ENCODE measurements at places on chromosomes 6 and 20. TPM values are rescaled to one million over a fixed set of nuclear protein-coding genes. Genes with fewer than 3 reads are reported as not detected.

The PHACTR1 gene
- not detected for total RNA-seq

The PLAGL1 gene
- total RNA-seq, result 0.38 TPM

DNA sequence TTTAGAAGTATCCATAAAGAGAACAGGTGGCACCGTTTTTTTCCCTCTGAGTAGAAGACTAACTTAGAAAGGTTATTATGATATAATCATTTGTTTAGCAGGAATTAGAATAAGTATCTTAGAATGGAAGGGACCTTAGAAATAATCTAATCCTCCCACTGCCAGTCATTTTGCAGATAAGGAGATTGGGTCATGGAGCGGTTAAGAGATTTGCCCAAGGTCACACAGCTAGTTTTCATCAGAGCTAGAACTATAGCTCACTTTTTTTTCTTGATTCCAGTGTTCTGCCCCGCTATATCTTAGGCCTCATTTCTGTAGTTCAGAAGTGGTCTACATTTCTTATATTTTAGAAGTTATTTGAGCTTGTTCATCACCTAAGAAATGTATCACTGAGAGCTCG lies 139.6 kb downstream of the PRL start:
- DNase-seq, result no peak

DNA sequence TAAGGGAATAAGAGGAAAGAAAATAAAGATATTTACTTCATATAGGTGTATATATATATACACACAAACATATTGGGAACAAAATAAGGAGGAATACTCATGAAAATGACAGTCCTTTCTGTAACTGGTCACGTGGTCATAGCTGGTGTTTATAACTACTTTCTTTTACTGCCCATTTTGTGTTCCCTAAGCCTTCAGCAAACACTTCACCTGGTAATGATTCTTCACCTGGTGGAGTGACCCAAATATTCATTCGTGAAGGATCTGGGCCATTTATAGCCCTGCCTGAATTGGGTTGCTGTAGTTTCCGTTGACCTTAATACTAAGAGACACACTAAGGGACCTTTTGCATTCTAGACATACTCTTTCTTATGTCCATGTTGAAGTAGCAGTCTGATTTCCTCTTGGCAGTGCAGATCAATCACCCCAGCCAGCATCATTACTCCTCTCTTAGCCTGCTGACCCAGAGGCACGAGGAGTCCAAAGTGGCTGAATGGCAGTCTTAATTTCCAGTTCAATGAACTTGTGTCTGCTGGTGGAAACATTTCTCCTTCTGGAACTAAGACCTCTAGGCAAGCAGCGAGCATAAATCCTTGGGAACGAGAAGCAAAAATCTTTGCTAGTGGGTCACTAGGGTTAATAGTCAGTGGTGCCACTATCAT lies 39.9 kb upstream of the IYD start:
- no peak for DNase-seq

GRCh38 chr6:33936886-33937285 lies 133.1 kb upstream of the MLN start:
- no peak for DNase-seq

DNA sequence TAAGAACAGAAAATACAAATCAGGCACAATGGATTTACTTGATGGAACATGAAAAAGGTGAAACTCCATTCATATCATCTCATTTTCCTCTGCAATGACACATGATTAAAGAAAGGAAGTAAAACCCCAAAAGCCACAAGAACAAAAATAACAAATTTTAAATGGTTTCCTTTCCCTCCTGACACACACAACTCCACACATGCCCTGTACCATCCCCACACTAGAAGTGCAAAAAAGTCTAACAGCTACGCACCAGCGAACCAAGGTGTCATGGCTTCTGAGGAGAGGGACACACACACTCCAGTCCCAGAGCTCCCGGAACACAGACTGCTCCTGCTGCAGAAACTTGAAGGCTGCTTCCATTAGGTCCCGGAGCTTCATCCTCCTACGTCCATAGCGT lies 25.3 kb downstream of the MDN1 start:
- no peak for DNase-seq

DNA sequence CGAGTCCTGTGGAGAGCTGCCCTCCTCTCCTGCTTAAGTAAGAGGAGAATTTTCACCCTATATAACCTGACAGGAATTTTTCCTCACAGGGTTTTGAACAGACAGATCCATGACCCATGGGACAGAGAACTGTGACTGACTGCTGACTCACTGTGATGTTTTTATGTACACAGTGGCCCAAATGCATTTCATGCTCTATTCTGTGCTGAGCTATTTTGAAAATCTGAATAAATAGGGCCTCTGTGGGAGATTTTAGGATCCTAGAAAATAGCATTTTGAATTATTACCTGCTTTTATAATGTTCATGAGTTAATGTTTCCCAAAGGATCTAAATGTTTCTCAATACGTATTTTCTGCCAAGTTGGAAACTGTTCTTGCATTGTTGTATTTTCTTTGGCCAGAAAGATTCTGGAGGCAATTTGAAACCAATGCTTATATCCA lies 577.4 kb downstream of the HTR1B start:
- DNase-seq, result no peak

- DNase-seq, result no peak
Observed at GRCh38 chr6:83370567-83370966, 60.3 kb downstream of the ME1 start.

DNA sequence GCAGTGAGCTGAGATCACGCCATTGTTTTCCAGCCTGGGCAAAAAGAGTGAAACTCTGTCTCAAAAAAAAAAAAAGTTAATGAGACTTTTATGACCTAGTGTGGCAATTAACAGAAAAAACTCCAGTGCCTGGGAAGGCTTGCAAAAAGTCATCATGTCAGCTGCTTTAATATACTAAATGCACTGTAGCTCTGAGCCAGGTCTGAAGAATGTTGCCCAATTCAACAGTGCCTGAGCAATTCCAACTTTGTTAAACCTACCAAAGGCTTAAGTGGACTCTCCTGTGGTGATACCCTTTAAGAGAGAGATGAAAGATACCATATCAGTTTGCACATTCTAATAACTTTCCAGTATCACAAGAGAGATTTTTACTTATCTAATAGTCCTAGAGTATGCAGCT lies 6.5 kb upstream of the ROS1 start:
- no peak for DNase-seq

DNA sequence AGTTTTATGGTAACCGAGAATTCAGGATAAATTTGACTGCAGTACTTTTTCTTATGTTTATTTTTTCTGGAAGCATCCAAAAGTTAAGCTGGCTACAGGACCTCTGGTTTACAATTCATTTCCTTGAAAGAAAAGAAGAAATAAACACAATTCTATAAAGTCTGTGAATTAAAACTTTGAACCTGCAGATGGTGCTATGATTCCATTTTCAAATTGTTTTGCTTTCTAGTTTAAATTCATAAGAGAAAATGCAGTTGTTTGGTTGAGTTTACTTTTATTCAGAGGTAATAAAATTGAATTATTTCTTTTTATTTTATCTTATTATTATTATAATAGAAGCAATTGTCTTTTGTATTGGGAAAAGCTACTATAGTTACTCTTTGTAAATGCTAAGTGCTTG lies 1.8 kb upstream of the VIP start:
- DNase-seq, result no peak

DNA sequence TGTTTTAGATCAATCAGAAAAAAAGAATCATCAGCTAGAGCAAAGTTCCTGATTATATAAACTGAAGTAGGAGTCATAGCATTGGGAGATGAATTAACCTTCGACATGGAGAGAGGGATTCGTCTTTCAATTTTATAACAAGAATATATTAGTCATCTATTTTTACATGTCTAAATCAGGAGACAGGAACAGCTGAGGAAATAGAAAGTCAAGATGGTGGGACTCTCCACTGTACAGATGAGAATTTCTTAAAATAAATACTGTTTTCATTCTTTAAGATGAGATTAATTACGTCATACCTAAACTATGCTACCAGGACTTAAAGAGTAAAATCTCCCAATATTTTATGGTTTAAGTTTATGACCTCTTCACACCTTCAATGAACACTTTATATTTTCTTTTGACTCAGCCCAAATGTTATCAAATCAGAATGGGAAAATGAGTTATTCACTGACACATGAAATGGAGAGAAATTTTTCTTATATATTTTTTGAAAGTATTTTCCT lies 1137.7 kb downstream of the EPHA7 start:
- no peak for DNase-seq

GRCh38 chr6:138520463-138520862 lies 21.2 kb upstream of the NHSL1 start:
- DNase-seq, result no peak

DNA sequence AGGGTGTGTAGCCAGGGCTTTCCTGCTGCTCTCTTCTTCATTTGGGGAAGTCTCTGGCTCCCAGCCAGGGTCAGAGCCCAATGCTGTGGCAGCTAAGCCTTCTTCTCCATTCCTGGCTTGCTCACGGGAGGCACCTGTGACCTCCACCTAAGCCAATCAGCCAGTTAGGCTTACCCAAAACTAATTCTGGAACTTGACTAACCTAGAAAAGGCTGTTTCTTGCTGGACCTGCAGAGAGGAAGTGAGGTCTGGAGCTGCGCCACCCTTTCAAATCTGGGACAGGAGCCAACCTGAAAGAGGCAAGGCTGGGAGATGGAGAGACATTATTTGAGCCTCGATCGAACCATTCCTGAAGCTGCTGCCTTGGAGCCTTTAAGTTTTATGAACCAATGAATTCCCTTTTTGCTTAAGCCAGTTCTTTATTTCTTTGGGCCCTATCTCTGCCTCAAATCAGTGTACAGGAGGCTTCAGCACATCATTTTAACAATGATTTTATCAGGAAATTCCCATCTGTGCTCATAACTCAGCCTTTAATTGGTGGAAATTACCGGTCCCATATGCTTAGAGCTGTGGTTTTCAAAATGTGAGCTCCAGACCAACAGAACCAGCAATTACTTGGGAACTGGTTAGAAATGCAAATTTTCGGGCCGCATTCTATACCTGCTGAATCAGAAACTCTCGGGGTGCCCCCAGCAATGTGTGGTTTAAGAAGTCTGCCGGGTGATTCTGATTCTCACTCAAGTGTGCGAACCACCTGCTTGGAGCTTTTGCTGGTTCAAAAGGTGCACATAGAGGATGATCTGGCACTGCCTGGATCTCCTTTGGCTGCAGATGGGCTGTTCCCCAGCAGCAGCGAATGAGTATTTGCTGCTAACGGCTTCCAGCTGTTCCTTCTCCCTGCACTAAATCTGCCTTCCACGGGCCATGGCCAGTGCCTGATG lies 97.4 kb upstream of the RNF24 start:
- no peak for DNase-seq

DNA sequence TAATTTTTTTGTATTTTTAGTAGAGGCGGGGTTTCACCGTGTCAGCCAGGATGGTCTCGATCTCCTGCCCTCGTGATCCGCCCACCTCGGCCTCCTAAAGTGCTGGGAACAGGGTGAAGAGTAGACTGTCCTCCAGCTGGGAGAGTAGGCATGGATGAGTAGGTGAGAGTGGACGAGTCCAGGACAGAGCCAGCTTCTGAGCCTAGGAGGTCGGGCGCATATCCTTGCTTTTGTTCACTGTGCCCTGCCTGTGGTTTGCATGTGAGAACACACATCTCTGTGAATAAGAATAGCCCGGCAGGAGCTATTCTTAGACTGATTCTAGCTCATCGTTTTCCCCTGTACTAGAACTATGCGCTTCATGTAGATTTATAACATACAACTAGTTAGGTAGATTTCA lies 78.3 kb downstream of the RPP40 start:
- no peak for DNase-seq

DNA sequence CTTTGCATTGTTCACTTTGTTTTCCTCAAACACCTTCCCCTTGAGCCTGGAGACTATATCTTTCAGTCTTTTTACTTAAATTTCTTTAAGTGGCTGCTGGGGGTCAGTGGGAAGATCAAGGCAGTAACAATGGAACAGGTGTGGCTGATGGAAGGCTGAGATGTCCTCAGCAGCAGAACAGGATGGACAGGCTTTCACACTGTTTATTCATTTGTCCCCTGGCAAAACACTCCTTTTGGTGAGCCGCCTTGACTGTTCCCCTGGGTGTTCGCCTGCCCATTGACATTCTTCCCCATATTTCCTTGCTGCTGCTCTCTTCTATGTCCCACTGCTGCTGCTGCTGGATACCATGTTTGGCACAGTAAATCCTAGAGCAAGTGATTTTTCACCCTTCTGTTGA lies 38.1 kb downstream of the RNF144B start:
- DNase-seq, result no peak

DNA sequence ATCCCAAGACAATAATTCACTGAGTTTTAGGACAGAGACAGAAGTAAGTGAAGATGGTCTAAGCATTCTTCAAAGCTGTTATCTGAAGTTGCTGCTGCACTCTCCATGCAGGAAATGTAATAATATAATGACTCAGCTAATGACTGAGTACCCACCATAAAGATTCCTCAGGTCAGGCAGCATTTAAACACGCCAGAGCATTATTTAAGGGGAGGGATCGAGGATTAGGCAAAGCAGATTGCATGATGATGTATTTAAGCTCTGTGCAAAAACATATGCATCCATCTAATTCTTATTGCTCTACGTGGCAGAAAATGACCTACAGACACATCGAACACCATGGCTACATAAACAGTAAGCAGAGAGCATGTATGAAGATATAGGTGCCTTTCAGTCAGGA lies 216.4 kb downstream of the UNC5CL start:
- no peak for DNase-seq

DNA sequence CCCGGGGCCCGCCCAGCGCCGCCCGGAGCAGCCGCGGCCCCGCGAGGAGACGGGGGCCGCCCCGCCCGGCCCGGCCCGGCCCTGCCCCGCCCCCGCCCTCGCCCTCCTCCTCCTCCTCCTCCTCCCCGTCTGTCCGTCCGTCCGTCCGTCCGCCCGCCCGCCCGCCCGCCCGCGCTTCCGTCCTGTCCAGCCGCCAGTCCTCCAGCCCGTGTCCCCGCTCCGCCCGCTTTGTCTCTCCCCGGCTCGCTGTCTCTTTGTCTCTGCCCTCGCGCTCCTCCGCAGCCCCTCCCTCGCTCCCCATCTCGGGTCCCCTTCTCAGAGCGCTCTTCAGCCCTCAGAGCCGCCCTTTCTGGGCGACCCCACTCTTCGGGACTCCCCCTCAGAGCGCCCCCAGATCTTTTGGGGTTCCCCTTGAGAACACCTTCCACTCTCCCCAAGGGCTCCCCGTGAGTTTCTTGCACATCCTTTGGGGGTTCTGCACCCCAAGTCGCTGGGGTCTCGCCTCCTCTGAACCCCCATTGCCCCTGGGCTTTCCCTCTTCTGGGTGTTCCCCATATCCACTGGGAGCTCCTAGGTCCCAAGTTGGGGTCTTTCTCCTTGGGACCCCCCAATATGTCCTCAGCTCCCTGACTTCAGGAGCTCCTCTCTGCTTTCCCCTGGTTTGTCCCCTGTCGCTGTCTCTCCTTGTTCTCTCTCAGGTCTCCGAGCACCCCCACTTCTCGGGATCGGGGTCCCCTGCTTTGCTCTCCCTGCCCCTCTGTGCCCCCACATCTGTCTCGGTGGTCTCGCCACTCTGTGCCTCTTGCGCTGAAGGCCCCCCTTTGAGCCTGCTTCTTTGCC lies 79.5 kb upstream of the MYL9 start:
- no peak for DNase-seq

DNA sequence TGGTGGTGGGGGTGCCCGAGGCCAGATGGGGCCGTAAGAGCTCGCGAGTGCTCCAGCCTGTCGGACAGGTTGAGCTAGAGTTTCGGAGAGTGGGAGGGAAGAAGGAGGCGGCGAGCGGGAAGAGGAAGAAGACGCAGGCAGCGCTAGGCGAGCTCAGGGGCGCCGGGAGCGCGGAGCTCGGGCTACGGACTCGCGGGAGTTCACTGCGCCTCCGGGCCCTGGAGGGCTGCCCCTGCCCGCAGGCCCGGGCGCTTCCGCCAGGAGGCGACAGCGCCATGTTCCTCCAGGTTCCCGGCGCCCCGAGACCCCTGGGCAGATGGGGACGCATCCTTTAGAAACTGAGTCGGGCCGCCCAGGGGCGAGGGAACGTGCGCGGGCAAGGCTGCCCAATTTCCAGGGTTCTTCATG lies 984 bp downstream of the TFAP2C start:
- DNase-seq, result no peak

GRCh38 chr20:2871111-2871465 lies 2.2 kb upstream of the PTPRA start:
- no peak for DNase-seq

All from HepG2 (cell line).